ENCODE measurements at places on chromosomes 11 and 22.

DNA sequence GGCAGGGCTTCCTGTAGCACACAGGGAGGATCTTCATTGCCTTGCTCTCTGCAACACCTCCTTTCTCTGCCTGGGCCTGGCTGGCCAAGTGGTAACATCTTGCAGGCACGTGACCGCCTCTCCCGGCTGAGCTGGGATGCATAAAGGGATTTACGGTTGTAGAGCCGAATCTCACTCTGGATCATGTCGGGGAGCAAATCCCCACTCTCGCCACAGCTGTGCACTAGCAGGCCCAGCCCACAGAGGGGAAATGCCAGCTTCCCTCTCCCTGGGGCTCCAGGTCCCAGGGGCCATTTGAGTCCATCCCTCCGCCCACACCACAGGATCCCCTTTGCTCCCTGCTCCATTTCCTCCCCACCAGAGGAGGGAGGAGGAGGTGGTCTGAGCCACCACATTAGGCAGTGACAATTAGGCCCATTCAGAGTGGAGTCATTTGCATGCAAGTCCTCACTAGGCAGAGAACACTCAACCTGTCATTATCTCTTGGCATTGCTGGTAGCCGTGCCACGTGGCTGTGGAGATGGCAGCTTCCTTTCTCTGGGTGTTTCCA, 196.7 kb downstream of the DSCAML1 start:
- H3K27me3 ChIP-seq, result peaks cover 42% of the 10 kb centered on the region
- DNase-seq, result no peak
- no peak overlapping the region for H3K4me3 ChIP-seq
- H3K36me3 ChIP-seq, result no peaks in the 10 kb centered on the region
- H3K27ac ChIP-seq, result no peak overlapping the region

DNA sequence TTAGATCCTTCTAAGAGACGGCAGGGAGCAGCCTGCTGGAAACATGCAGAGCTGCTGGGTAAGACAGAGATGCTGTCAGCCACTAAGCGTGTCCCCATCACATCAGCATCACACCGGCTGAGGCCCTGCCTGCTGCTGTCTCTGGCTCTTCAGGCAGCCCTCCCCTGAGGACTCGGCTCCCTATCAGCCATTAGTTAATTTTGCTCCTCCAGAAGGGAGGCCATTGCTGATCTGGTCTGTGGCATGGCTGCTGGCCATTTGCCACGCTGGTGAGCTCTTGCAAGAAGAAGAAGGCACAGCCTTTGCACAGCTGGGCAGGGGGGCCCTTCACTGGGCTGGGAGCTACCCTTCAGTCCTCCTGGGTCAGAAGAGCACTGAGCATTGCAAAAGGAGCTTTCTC, 131.2 kb upstream of the PARVA start:
- no peak for DNase-seq
- H3K4me1 ChIP-seq, result peaks cover 23% of the 10 kb centered on the region
- no peak overlapping the region for H3K4me3 ChIP-seq
- H3K27ac ChIP-seq, result no peak overlapping the region
- peaks cover 2% of the 10 kb centered on the region for H3K36me3 ChIP-seq

- peaks cover 97% of the 10 kb centered on the region for H3K27me3 ChIP-seq
- H3K4me3 ChIP-seq, result peak within 1 kb of the TSS; percentile 80
- peak; percentile 49 for DNase-seq
- H3K4me1 ChIP-seq, result peaks cover 41% of the 10 kb centered on the region
- H3K27ac ChIP-seq, result peak within 1 kb of the TSS; percentile 37
- no peaks in the 10 kb centered on the region for H3K36me3 ChIP-seq
Observed at GRCh38 chr11:67372993-67373647, at the start of gene CLCF1. Gene CLCF1, minus strand, starts transcription at chr11:67373598. Its CDS starts 59 bp downstream, at chr11:67373539.

GRCh38 chr11:65639623-65640482, 2.0 kb downstream of the SIPA1 start:
- H3K4me3 ChIP-seq, result peak overlapping the region; percentile 88
- DNase-seq, result peak; percentile 86
- peaks cover 54% of the 10 kb centered on the region for H3K36me3 ChIP-seq
- H3K27ac ChIP-seq, result peak overlapping the region; percentile 94

DNA sequence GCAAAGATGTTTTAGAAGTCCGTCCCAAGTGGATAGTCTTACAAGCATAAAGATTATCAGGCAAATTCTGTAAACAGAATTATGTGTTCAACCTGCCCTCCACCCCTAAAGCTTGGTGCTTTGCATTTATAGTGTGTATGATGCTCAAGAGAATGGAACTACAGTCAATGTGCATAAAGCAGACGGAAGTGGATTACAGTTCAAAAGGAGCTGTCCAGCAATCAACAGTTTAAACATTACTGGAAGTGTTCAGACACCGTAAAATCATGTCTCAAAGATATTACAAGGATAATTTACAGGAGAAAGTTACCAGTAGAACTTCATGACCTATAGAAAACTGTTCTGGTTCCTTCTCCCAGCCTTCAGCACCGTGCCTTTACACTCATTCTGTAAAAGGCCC, 1.0 kb downstream of the RIC3 start:
- peaks cover 25% of the 10 kb centered on the region for H3K4me1 ChIP-seq
- H3K27ac ChIP-seq, result no peak overlapping the region
- H3K27me3 ChIP-seq, result peaks cover 23% of the 10 kb centered on the region
- H3K4me3 ChIP-seq, result peak overlapping the region; percentile 75
- no peak for DNase-seq
- no peaks in the 10 kb centered on the region for H3K36me3 ChIP-seq

GRCh38 chr11:861105-861479, 18.4 kb downstream of the TSPAN4 start:
- no peaks in the 10 kb centered on the region for H3K27me3 ChIP-seq
- H3K36me3 ChIP-seq, result no peaks in the 10 kb centered on the region
- no peak overlapping the region for H3K27ac ChIP-seq
- no peak overlapping the region for H3K4me3 ChIP-seq

- H3K27me3 ChIP-seq, result peaks cover 15% of the 10 kb centered on the region
- H3K36me3 ChIP-seq, result no peaks in the 10 kb centered on the region
- H3K4me1 ChIP-seq, result no peaks in the 10 kb centered on the region
- no peak overlapping the region for H3K27ac ChIP-seq
Observed at GRCh38 chr11:67662142-67662834, 11.8 kb upstream of the ACY3 start.

- peaks cover 42% of the 10 kb centered on the region for H3K4me1 ChIP-seq
- peaks cover 80% of the 10 kb centered on the region for H3K27me3 ChIP-seq
- no peak overlapping the region for H3K27ac ChIP-seq
- H3K4me3 ChIP-seq, result no peak overlapping the region
Observed at GRCh38 chr11:10309163-10310093, 4.6 kb downstream of the ADM start.

DNA sequence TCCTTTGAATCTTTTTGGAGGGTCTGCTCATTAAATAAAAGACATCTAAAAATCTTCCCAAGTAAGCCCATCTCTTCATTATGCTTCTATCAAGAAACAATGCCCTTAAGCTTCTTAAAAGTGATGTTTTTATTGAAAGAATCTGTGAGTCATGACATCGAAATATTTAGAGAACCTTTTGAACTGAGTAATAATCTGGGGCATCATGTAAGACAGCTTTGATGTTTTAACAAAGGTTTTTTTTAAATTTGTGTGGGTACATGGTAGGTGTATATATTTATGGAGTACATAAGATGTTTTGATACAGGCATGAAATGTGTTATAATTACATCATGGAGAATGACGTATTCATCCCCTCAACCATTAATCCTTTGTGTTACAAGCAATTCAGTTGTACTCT, 46.8 kb downstream of the PLAAT5 start:
- DNase-seq, result no peak
- peaks cover 3% of the 10 kb centered on the region for H3K4me1 ChIP-seq
- no peak overlapping the region for H3K4me3 ChIP-seq
- H3K36me3 ChIP-seq, result no peaks in the 10 kb centered on the region
- H3K27me3 ChIP-seq, result no peaks in the 10 kb centered on the region
- H3K27ac ChIP-seq, result no peak overlapping the region

GRCh38 chr11:64391839-64392238, 32.9 kb downstream of the RPS6KA4 start:
- H3K27ac ChIP-seq, result no peak overlapping the region
- no peak for DNase-seq
- H3K4me1 ChIP-seq, result peaks cover 16% of the 10 kb centered on the region
- peaks cover 42% of the 10 kb centered on the region for H3K27me3 ChIP-seq

DNA sequence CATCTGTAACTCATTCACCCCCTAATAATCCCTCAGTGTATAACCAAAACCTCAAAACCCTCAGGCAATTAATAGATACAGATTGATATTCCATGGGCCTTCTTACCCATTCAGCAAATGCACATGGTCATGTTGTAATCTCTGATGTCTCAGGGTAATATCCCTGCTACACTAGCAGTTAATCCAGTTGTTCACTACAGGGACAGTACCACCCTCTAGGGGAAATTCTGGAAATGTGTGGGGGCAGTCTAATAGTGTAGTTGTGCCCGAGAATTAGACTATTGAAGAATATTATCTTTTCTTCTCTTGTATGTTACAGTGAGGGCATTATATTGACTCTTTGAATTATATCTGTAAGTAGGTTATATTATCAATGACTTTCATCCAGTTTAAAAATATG, 175.4 kb downstream of the CWF19L2 start:
- H3K27ac ChIP-seq, result no peak overlapping the region
- H3K27me3 ChIP-seq, result no peaks in the 10 kb centered on the region

GRCh38 chr22:31122196-31122531, 602 bp upstream of the INPP5J start:
- peaks cover 37% of the 10 kb centered on the region for H3K27me3 ChIP-seq
- H3K27ac ChIP-seq, result no peak overlapping the region
- no peak overlapping the region for H3K4me3 ChIP-seq
- no peaks in the 10 kb centered on the region for H3K36me3 ChIP-seq

DNA sequence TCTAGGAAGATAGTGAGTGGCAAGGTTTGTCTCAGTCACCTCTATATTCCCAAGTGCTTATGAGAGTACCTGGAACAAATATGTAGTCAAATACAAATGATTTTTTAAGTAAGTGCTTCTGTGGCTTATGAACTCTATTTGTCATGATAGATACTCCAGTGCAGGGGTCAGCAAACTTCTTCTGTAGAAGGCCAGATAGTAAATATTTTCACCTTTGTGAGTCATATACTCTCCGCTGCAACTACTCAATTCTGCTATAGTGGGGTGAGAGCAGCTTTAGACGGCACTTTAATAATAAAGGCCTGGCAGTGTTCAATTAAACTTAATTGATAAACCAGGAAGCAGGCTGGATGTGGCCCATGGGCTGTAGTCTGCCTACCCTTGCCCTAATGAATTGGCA, 12.4 kb upstream of the CCDC34 start:
- no peak overlapping the region for H3K4me3 ChIP-seq
- no peaks in the 10 kb centered on the region for H3K36me3 ChIP-seq
- H3K4me1 ChIP-seq, result no peaks in the 10 kb centered on the region
- H3K27ac ChIP-seq, result no peak overlapping the region
- H3K27me3 ChIP-seq, result no peaks in the 10 kb centered on the region

DNA sequence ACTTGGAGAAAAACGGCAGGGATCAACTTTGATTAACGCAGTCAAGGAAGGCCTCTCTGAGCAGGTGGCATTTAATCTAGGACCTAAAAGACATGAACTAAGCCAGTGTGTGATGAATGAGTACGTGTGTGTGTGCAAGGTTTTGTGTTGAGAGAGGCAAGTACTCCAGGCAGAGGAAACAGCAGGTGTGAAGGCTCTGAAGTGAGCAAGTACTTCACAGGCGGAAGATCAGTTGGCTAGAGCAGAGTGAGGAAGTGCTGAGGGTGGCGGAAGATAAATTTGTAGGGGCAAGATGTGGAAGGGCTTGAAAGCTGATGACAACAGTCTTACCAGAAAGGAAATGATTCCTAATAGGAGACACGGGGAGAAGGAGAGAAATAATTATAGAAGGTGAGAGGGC, 6.8 kb downstream of the APIP start:
- H3K36me3 ChIP-seq, result peaks cover 15% of the 10 kb centered on the region
- no peak for DNase-seq
- no peaks in the 10 kb centered on the region for H3K27me3 ChIP-seq
- no peak overlapping the region for H3K4me3 ChIP-seq
- H3K27ac ChIP-seq, result no peak overlapping the region

GRCh38 chr22:24550028-24550901, 4.7 kb downstream of the GUCD1 start:
- H3K27me3 ChIP-seq, result no peaks in the 10 kb centered on the region
- no peak overlapping the region for H3K27ac ChIP-seq
- peaks cover 38% of the 10 kb centered on the region for H3K36me3 ChIP-seq
- DNase-seq, result no peak
- peaks cover 36% of the 10 kb centered on the region for H3K4me1 ChIP-seq

GRCh38 chr11:44793350-44794090, 66.8 kb downstream of the TSPAN18 start:
- no peaks in the 10 kb centered on the region for H3K36me3 ChIP-seq
- DNase-seq, result no peak
- H3K27ac ChIP-seq, result no peak overlapping the region
- H3K4me1 ChIP-seq, result peaks cover 3% of the 10 kb centered on the region

GRCh38 chr22:41256254-41257253, 15.8 kb upstream of the CHADL start:
- H3K36me3 ChIP-seq, result peaks cover 40% of the 10 kb centered on the region
- DNase-seq, result no peak
- H3K27ac ChIP-seq, result peak overlapping the region; percentile 17
- H3K27me3 ChIP-seq, result no peaks in the 10 kb centered on the region
- no peak overlapping the region for H3K4me3 ChIP-seq
- H3K4me1 ChIP-seq, result no peaks in the 10 kb centered on the region

DNA sequence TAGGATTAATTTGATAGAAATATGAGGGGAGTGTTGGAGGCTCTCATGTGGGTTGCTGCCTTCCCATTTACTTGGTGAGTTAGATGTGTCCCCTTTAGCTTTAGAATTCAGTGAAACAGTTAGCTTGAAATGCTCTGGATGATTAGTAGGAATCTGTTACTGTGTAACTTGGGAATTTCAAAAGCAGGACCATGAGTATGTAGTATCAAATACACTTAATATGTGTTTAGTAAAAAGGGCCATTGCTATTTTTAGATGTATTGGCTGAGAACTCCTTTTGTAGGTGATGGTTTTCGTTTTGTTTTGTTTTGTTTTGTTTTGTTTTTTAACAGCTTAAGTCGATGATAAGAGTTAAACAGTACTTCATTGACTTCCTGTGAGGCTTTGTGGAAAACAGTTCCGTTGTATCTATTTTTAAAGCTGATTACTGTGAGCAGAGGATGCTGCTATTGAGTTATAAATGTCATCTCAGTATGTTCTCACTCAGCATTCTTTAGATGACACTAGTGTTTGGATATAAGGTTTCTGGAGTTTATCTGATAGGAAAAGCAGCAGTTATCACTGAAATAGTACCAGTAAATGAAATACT, 53.5 kb downstream of the MCAM start:
- H3K27ac ChIP-seq, result no peak overlapping the region
- peaks cover 20% of the 10 kb centered on the region for H3K36me3 ChIP-seq
- H3K4me3 ChIP-seq, result no peak overlapping the region
- H3K27me3 ChIP-seq, result no peaks in the 10 kb centered on the region

GRCh38 chr22:49775867-49776511, 51.7 kb downstream of the BRD1 start:
- H3K36me3 ChIP-seq, result peaks cover 34% of the 10 kb centered on the region
- H3K4me1 ChIP-seq, result peaks cover 18% of the 10 kb centered on the region
- no peak overlapping the region for H3K4me3 ChIP-seq
- H3K27ac ChIP-seq, result no peak overlapping the region
- DNase-seq, result no peak

DNA sequence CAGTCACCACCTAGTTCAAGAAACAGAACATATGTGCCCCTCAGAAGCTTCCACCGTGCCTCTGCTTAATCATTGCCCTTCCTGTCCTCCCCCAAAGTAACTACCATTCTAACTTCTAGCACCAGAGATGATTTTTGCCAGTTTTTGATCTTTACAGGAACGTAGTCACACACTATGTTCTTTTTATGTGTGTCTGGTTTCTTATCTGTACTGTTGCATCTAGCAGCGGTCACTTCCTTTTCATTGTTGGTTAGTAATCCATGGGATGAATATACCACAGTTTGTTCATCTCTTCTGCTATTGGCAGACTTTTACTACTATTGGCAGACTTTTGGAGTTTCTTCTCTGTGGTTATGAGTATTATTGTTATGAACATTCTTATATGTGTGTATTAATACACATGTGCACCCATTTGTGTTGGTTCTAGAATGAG, 34.6 kb downstream of the SPECC1L start:
- no peak for DNase-seq
- no peaks in the 10 kb centered on the region for H3K27me3 ChIP-seq
- no peak overlapping the region for H3K4me3 ChIP-seq
- H3K4me1 ChIP-seq, result peaks cover 57% of the 10 kb centered on the region
